Pericardium fibroblast (primary cell): ENCODE measurements at places on chromosomes 1 and 21. TPM values are rescaled to one million over a fixed set of nuclear protein-coding genes. Genes with fewer than 3 reads are reported as not detected.

Gene LCE2B
- not detected in 2 replicates for total RNA-seq

Gene WDR64
- total RNA-seq, result not detected in 2 replicates

Gene FCRL3
- total RNA-seq, result not detected in 2 replicates

Gene PWP2
- total RNA-seq, result 2.2 and 11.2 TPM in 2 replicates

Gene HTR1D
- not detected in 2 replicates for total RNA-seq

Gene OLFML2B
- total RNA-seq, result 3.4 and 18.9 TPM in 2 replicates

Gene FAM177B
- total RNA-seq, result not detected in 2 replicates

Gene RGS8
- total RNA-seq, result under 0.01 TPM in 1 of 2 replicates, not detected in the other

Gene ETNK2
- 12.7 and 19.2 TPM in 2 replicates for total RNA-seq

Gene MROH7
- total RNA-seq, result 0.85 TPM in 1 of 2 replicates, not detected in the other

Gene ANGPTL7
- total RNA-seq, result 0.43 TPM in 1 of 2 replicates, not detected in the other

Gene NPPA
- not detected in 2 replicates for total RNA-seq

Gene CD1D
- 1.7 and 12.5 TPM in 2 replicates for total RNA-seq

Gene TRMT13
- total RNA-seq, result 5.6 and 9.2 TPM in 2 replicates

Gene OVAAL
- not detected in 2 replicates for total RNA-seq

Gene PCBP3
- total RNA-seq, result 6.0 and 16.7 TPM in 2 replicates

Gene NEXN
- 27.7 and 46.0 TPM in 2 replicates for total RNA-seq

Gene ACTN2
- 2.1 and 2.2 TPM in 2 replicates for total RNA-seq

Gene AKIRIN1
- 40.3 and 49.5 TPM in 2 replicates for total RNA-seq

Gene TFF3
- total RNA-seq, result 0.82 and 1.4 TPM in 2 replicates

Gene HSD11B1
- total RNA-seq, result 31.7 and 49.4 TPM in 2 replicates

Gene DFFB
- 3.5 and 6.3 TPM in 2 replicates for total RNA-seq

Gene UMODL1
- not detected in 2 replicates for total RNA-seq

Gene ZNF691
- 7.5 and 8.3 TPM in 2 replicates for total RNA-seq

Gene XCL2
- not detected in 2 replicates for total RNA-seq

Gene PAPPA2
- total RNA-seq, result 0.35 and 7.9 TPM in 2 replicates

Gene TSPAN2
- total RNA-seq, result 2.5 TPM in 1 of 2 replicates, not detected in the other

Gene FMO5
- total RNA-seq, result 0.34 and 0.58 TPM in 2 replicates

Gene HSPA6
- total RNA-seq, result 0.09 and 0.35 TPM in 2 replicates

Gene NIBAN1
- 13.3 and 42.6 TPM in 2 replicates for total RNA-seq

Gene TMCO1
- total RNA-seq, result 53.2 and 76.3 TPM in 2 replicates

Gene CSF3R
- total RNA-seq, result not detected in 2 replicates

Gene PHLDA3
- 34.0 and 82.1 TPM in 2 replicates for total RNA-seq

Gene KRTAP13-2
- not detected in 2 replicates for total RNA-seq

Gene LY9
- total RNA-seq, result not detected in 2 replicates

Gene RBP7
- total RNA-seq, result not detected in 2 replicates

Gene PRDM16
- under 0.01 TPM in 1 of 2 replicates, not detected in the other for total RNA-seq

Gene PADI4
- total RNA-seq, result not detected in 2 replicates

Gene CFAP74
- total RNA-seq, result not detected in 2 replicates

Gene S100B
- 0.09 and 0.70 TPM in 2 replicates for total RNA-seq

Gene GBP7
- total RNA-seq, result not detected in 2 replicates

Gene RPTN
- total RNA-seq, result not detected in 2 replicates

Gene SPRR2B
- not detected in 2 replicates for total RNA-seq

Gene S1PR1
- 3.5 and 4.9 TPM in 2 replicates for total RNA-seq
